Suppressor macrophage treated with lipopolysaccharide for 4 hours (primary cell): ENCODE measurements at places on chromosomes 7 and 10.

GRCh38 chr7:8221101-8221495, 40.9 kb downstream of the ICA1 start:
- no peak for DNase-seq

- DNase-seq, result peak; percentile 75
These were observed 566 bp downstream of the ZNF789 start for GRCh38 chr7:99473315-99473596.

DNA sequence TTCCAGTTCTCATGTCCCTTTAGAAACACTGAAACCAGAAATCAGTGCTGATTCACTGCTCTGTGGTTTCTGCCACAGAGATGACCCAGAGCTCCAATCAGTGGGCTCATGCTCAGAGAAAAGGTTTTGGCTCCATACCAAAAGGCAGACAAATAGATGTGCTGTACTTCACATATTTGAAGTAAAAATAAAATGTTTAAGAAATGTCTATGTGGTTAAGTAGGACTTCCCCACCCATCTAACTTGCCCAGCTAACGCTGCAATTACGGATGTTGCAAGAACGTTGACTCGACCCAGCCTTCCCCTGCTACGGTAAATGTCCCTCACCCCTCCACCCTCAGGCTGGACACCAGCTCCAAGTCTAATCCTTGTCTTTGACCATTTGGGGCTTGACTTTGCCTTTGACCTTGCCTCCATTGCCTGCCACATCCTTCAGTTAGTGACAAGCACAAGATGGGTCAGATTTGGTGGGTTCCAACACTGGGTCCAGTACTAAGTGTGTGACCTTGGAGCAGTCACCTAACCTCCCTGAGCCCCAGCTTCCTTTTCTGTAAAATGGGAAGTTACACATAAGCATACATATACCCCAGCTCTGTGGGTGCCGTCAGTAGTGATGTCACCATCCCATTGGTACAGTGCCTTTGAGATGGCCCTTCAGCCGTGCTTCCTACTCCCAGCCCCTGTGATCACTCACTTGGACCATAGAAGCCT, 95.8 kb downstream of the CHST15 start:
- peak; percentile 98 for DNase-seq

DNA sequence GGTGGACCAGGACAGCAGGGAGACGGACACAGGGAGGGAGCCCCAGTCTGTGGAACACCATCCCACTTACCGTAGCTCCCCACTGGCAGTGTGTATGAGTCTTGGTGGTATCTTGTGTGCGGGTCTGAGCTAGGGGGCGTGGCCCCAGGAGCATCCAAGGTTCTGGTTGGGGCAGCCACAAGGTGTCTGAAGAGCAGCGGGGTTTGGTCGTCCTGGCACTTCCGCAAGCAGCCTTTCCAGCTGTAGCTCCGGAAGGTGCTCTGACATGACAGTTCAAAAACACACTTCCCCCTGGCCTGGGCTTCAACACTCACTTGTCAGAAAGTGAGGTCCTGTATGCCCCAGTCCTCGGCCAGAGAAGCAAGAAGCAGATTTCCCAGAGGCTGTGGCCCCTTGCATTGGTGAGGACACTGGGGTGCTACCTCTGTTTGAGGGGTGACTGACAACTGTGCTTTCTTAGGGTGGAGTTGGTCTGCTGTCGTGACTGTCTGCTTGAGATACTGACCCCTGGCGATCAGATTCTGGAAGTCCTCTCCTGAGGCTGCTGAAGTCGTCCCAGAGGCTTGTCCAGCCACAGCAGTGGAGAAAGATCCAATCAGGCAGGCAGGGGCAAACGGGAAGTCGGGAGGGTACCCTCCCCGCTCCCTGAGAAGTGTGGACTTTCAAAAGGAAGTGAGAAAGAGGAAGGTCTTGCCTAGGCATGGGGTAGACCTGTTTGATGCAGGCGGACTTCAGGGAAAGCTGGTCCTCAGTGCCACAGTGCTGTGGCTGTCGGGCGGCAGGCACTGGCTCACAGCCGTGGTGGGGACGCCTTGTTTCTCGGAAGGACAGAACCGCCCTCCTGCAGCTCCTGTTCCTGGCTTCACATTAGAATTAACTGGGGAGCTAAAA, 51.4 kb upstream of the PFKFB3 start:
- DNase-seq, result peak; percentile 96

- DNase-seq, result no peak
These were observed 148.8 kb downstream of the NOC3L start for GRCh38 chr10:94213980-94214379.

DNA sequence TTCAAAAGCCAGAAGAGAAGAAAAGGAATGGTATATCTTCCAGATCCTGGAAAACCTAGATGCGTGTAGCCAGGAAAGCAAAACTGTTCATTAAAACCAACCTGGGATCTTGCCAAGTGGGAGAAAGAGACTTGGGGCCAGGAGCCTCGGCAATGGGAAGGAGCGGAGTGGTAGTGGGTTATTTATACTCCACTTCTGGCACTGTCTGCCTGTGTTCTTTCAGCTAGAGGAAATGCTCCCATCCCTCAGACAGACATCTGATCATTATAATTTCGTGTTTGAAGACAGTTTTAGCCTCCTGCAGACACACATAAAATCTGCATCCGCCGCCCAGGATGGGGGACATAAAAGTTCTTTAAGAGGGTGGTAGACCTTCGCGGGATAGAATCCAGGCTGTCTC, 421.6 kb downstream of the RPS24 start:
- DNase-seq, result no peak

DNA sequence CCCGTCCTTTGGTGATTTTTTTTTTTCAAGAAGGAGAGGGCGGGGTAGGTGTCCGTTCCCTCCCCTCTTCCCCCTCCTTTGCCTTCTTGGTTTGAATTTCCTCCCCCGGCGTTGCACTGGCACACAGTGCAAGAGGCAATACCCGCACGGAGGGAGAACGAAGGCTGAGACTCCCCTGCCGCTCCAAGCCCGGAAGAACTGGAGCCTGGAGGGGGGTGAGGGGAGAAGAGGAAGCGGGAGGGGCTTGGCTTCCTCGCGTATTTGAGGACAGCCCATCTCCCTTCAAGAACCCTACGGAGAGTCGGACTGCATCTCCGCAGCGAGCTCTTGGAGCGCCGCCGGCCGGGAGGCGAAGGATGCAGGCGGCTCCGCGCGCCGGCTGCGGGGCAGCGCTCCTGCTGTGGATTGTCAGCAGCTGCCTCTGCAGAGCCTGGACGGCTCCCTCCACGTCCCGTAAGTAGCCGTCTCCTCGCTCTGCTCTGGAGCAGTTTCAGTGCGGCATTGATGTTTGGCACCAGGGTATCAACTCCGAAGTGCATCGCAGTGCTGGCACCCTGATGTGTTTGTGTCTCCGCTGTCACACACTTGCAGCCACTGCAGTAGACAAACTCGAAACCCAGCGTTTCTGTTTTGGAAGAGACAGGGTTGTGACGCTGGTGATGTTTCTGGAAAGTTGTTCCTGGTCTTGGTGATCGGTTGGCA, at the start of gene CNTNAP2:
Gene CNTNAP2 (plus strand): TSS at position 281 of the 702 bp plus-strand sequence. CDS start 76 bp downstream, at position 357.
- DNase-seq, result no peak

GRCh38 chr10:132155723-132156381, 30.9 kb upstream of the DPYSL4 start:
- DNase-seq, result no peak

DNA sequence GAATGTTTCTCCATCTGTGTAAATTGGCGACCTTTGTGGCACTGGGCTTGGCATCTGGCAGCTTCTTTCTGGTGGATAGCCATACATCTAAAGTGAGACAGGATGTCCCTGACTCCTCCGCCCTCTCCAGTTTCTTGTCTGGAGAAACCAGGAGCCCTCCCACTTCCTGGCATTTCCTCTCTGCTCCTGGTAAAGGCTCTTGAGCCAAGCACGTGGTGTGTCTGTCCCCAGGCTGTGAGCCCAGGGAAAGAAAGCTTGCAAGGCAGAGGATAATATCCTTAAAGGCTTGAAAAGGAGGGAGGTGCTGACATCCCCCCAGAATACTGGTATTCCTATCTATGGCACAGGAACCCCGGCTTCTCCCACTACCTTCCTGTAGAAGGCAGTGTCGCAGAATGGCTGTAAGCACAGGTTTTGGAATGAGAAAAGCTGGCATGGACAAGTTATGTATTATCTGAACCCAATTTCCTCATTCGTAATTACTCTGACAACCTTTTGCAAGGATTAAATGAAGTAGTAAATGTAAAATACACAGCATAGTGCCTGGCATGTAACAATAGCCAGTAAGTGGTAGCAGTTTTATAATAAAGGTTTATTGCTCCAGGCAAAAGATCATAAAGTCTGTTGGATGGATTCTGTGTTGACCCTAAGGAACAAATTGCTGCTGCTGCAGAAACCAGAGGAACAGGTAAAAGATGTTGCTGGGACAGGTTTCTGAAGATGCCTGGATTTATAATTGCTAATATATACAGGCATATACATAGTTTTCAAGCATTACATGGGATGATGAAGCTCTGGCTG, 11.8 kb upstream of the ACSL5 start:
- DNase-seq, result no peak

DNA sequence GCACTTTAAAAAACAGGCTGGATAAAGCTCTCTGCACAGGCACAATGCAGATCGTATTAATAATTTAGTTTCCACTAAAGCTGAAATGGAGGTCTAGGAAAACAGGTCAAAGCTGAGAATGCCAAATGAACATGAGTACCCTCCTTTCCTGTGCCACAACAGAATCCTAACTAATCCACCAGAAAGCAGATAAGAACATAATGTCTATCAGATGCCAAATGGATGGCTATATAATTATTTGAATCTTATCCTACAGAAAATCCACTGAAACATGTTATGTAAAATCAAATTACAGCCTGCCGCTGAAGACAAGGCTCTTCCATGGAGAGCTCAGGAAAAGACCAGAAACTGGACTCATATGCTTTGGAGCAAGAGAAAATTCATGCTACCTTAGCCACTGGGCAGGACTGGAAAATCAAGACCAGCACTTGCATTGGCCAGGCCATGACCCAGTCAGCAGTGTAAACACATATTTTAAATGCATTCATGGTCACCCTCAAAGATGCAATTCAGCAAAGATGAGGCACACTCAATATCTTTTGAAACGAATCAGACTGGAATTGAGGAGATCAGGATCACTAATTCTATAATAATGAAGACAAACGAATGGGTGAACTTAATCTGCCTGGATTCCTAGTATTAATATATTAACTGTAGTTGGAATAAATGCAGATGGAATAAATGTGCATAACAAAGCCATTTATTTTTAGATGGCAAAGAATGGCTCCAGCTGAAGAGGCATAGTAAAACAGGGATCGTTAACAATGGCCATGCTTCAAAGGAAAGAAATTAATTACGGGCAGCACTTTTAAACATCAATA, 13.2 kb downstream of the ANK3 start:
- DNase-seq, result no peak

DNA sequence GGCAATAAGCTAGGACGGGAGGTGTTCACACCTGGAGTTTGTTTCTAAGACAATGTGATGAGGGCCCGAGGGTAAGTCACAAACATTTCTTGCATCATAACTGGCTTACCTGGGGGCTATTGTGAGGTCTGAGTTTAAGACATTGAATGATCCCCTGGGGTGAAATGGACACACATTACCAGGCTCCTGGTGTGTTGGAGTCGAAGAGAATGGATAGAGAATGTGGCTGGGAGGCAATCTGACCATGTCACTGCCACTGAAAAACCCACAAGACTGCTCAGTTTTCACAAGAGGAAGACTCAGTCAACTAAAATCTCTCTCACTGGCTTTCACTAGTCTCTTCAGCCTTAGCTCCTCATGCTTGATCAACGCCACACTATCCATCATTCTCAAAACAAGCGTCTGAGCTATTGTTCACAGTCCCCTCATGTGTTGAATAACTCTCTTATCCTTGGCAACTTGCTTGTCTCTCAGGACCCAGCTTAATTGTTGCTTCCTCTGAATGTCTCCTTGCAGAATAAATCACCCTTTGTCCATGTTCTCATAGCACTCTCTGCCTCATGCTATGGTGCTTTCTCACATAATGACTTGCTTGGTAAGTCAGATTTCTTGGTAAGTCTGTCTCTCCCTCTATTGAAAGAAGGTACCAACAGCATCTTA, at the start of gene C10orf120:
Gene C10orf120 (minus strand): TSS at position 51 of the 660 bp plus-strand sequence. CDS start 56 bp downstream, outside the sequence.
- no peak for DNase-seq

DNA sequence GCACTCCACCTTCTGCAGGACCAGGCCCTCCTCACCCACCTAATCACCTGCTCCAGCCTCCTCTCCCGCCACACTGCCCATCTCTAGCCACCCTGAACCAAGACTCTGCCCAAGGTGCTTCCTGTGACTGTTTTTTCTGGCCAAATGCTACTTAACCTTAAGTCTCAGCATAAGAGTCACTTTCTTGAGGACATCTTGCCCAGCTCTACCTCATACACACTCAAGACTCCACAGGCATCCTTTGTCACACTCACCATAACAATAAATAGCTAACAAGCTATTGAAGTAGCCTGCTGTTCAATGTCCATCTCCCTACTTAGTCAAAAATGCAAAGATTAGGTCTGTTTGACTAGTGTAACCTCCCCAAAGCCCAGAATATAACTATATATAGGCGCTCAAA, 455.4 kb upstream of the NFE2L3 start:
- no peak for DNase-seq
